H1 (cell line): ENCODE measurements at places on chromosomes 5 and 9. TPM values are rescaled to one million over a fixed set of nuclear protein-coding genes. Genes with fewer than 3 reads are reported as not detected.

GRCh38 chr5:10266839-10267238 is 16.8 kb downstream of the CCT5 start:
- H3K4me1 ChIP-seq, result peaks cover 2% of the 10 kb centered on the region; the same call in 1 of the 2 replicates
- no peak overlapping the region for H3K27ac ChIP-seq
- no peaks in the 10 kb centered on the region for H3K27me3 ChIP-seq
- no peak overlapping the region for H3K4me3 ChIP-seq

DNA sequence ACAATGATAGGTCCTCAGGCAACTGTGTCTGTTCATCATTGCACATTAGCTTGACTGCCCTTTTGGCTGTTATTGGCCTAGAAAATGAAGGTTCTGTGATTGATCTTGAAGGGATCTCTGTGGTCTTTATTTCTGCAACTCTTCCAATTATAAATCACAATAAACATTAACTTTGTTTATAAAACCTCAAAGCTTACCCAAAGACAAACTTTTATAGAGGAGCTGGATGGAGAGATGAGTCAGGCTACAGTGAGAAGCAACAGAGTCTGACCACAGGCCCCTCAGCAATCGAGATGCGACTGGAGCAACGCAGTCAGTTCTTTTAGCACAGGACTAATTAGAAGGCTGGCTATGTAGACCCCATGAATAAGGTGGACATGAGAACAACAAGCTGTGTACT is 5.3 kb downstream of the MACROH2A1 start:
- DNase-seq, result no peak
- peaks cover 7% of the 10 kb centered on the region for H3K4me1 ChIP-seq
- H3K36me3 ChIP-seq, result no peaks in the 10 kb centered on the region
- H3K27ac ChIP-seq, result no peak overlapping the region
- no peak overlapping the region for H3K4me3 ChIP-seq

Gene DNLZ
- total RNA-seq, result 17.9 and 19.0 TPM in 2 replicates

Gene BAAT
- 0.17 TPM in 1 of 2 replicates, not detected in the other for total RNA-seq

DNA sequence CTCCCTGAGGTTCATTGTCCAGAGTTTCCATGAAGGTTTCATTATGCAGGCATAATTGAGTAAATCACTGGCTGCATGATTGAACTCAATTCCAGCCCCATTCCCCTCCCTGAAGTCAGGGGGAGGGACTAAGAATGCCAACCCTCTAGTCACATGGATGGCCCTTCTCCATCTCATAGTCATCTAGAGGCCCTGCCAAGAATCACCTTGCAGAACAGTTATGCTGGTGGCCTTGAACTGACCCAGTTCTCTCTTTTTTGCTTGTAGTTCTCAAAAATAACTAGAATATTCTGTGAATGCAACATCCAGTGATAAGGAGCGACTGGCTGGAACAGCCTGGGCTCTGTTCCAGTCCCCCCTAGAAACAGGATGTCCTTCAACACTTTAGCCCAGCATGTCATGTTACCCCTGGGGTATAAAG is 31.7 kb downstream of the SLC35A4 start:
- H3K36me3 ChIP-seq, result no peaks in the 10 kb centered on the region
- DNase-seq, result no peak
- no peaks in the 10 kb centered on the region for H3K4me1 ChIP-seq
- no peaks in the 10 kb centered on the region for H3K27me3 ChIP-seq
- H3K27ac ChIP-seq, result no peak overlapping the region
- no peak overlapping the region for H3K4me3 ChIP-seq

Gene ANKRD34B
- total RNA-seq, result 5.3 and 6.3 TPM in 2 replicates

GRCh38 chr9:121689461-121690157 is 38.2 kb downstream of the DAB2IP start:
- DNase-seq, result no peak
- H3K4me1 ChIP-seq, result peaks cover 5% of the 10 kb centered on the region
- no peaks in the 10 kb centered on the region for H3K36me3 ChIP-seq
- H3K4me3 ChIP-seq, result no peak overlapping the region
- no peak overlapping the region for H3K27ac ChIP-seq

DNA sequence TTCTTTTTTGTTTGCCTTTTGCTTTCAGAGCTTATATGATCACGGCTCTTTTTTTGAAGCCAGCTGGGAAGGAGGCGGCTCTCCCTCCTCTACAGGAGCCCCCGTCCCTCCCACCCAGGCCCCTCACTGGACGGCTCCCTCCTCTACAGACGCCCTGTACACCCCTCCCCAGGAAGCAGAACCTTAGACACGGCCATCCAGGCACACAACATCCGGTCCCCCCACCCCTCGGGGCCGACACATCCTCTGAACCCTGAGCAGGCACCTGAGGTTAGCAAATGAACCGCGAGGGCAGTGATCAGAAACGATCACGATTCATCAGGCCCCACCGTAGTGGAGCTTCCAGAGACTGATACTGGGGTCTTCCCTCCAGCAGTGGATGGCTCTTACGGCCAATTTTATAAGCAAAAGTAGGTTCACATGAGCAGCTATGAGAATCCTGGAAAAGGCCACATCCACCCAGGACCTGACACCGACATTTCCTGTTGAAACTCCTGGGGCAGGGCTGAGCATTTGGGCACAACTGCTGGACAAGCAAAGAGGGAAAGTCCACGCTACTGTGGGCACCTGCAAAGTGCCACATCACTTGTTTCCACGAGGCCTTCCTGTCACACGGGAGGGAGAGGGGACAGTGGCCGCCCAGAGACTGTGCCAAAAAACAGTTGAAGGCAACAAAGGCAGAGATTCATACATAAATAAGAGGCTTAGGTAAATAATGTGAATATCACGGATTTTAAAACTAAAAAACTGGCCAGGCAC is 78.9 kb downstream of the SEMA4D start:
- no peak for DNase-seq
- no peaks in the 10 kb centered on the region for H3K27me3 ChIP-seq
- H3K36me3 ChIP-seq, result no peaks in the 10 kb centered on the region
- H3K4me3 ChIP-seq, result no peak overlapping the region
- H3K4me1 ChIP-seq, result no peaks in the 10 kb centered on the region

GRCh38 chr5:60829490-60830266 is 14.4 kb downstream of the ELOVL7 start:
- DNase-seq, result no peak
- H3K27me3 ChIP-seq, result no peaks in the 10 kb centered on the region
- H3K27ac ChIP-seq, result no peak overlapping the region
- H3K4me3 ChIP-seq, result no peak overlapping the region

GRCh38 chr9:12843735-12844134 is 68.9 kb downstream of the LURAP1L start:
- no peak for DNase-seq
- H3K36me3 ChIP-seq, result no peaks in the 10 kb centered on the region

- H3K36me3 ChIP-seq, result no peaks in the 10 kb centered on the region
- H3K27me3 ChIP-seq, result no peaks in the 10 kb centered on the region
- H3K4me3 ChIP-seq, result no peak overlapping the region
- no peak for DNase-seq
- no peak overlapping the region for H3K27ac ChIP-seq
Observed at GRCh38 chr5:167049043-167049663, 1242.3 kb upstream of the WWC1 start.

DNA sequence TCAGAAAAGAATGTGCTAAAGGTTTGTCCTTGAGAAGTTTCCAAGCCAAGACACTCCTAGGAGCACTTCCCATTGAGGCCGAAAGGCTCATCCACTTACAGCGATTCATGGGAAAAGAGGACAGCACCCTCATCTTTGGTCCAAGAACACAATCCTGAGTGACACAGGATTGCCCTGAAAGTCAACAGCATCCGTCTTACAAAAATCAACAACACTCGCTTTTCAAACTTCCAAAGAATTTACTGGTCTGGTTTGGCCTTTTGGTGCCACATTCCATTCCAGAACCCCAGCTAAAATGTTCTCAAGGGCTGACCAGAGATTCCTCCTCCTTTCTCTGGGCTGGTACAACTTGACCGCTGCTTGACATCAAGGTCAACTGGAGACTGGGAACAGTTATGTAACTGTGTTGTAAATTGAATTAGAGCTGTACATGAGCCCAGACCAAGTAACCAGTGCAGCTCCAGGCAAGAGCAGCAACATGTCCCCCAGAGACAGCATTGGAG is 415.8 kb upstream of the PIK3R1 start:
- no peaks in the 10 kb centered on the region for H3K4me1 ChIP-seq
- no peaks in the 10 kb centered on the region for H3K27me3 ChIP-seq
- H3K4me3 ChIP-seq, result no peak overlapping the region
- peaks cover 5% of the 10 kb centered on the region; the same call in 1 of the 2 replicates for H3K36me3 ChIP-seq
- H3K27ac ChIP-seq, result no peak overlapping the region

DNA sequence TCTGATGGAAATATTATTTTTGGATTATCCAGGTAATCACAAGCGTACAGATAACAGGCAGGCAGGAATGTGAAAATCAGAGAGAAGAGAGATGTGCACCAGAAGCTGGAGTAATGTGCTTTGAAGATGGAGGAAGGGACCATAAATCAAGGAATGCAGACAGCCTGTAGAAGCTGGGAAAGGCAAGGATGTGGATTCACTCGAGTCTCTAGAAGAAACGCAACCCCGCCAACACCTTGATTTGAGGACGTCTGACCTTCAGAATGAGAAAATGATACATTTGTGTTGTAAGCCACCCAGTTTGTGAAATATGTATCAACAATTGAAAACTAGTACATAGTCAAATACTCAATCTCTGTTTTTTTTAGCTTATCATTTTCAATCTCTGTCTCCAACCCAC is 207.6 kb upstream of the MPDZ start:
- no peak overlapping the region for H3K4me3 ChIP-seq
- no peak overlapping the region for H3K27ac ChIP-seq

Gene OSMR
- 2.6 and 3.1 TPM in 2 replicates for total RNA-seq

DNA sequence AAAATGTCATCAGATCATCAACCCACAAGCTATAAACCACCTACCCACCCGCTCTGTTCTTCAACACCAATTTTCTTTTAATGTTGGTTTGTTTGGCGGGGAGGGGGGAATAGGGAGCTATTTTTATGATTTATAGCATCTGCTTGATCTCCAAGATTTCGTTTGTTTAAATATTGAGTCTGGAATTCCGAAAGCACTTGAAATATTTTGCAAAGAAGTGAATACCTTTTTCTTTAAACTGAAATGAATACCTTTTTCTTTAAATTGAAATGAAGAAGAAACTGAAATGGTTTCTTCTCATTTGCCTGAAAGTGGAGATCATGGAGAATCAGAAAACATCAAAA is 49.0 kb upstream of the TENT2 start:
- H3K4me1 ChIP-seq, result no peaks in the 10 kb centered on the region
- H3K36me3 ChIP-seq, result no peaks in the 10 kb centered on the region
- no peak for DNase-seq
- no peak overlapping the region for H3K27ac ChIP-seq

DNA sequence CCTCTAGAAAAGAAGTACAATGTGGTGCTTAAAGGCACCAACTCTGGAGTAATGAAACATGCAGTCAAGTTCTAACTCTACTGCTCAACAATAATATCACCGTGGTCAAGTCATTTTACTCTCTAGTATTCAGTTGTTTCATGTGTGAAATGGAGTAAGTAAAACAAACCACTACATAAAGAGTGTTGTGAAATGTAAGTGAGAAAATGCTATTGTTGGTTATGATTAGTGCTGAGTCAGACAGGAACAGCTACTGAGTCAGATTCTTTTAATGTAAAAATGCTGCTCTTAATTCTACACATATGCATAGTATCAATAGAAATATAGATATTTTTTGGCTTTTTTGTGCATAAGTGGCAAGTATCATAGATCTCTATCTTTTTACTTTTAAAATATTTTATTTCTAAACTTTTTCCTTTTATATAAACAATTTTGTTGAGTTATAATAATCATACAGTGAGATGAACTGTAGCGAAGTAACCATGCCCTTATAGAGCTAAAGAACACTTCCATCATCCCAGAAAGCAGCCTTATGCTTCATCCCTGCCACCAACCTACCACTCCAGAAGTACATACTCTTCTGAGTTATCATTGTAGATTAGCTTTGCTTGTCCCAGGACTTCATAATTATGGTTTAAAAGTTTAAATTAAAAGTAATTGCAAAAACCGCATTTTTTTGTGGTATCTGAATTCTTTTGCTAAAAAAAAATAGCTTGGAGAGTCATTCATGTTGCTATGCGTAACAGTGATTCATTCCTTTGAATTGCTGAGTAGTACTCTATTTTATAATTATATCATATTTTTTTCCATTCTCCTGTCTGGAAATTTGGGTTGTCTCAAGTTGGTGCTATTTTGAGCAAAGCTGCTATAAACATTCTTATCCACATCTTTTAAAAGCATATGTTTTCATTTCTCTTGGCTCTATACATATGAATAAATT is 548.2 kb upstream of the CLINT1 start:
- no peaks in the 10 kb centered on the region for H3K4me1 ChIP-seq
- no peaks in the 10 kb centered on the region for H3K27me3 ChIP-seq
- H3K4me3 ChIP-seq, result no peak overlapping the region
- H3K36me3 ChIP-seq, result no peaks in the 10 kb centered on the region
- no peak overlapping the region for H3K27ac ChIP-seq
- DNase-seq, result no peak

DNA sequence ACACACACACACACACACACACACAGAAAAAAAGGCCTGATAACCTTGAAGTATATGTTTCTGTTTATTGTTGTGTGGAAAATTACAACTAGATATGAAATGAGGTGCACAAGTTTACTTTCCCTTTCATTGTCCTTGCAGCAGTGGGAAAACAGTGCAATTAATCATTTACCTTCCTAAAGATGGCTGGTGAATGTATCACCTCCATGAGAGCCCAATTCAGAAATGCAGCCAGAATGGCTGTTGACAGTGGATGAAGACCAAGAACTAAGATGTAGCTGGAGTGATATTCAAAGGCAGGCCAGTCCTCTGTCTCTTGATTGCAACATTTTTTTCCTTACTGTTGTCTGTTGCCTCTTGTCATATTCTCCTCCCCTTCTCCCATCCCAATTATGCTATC is 49.6 kb upstream of the EIF4EBP3 start:
- peaks cover 23% of the 10 kb centered on the region for H3K36me3 ChIP-seq
- H3K4me1 ChIP-seq, result no peaks in the 10 kb centered on the region
- no peak overlapping the region for H3K27ac ChIP-seq
- H3K27me3 ChIP-seq, result no peaks in the 10 kb centered on the region
- DNase-seq, result no peak

Gene SNX30
- 11.6 and 12.2 TPM in 2 replicates for total RNA-seq
